ENCODE measurements at places on chromosomes 12 and 14. TPM values are rescaled to one million over a fixed set of nuclear protein-coding genes. Genes with fewer than 3 reads are reported as not detected.
A peak's percentile ranks its signal among the peaks of the same experiment; 100 is the strongest.

DNA sequence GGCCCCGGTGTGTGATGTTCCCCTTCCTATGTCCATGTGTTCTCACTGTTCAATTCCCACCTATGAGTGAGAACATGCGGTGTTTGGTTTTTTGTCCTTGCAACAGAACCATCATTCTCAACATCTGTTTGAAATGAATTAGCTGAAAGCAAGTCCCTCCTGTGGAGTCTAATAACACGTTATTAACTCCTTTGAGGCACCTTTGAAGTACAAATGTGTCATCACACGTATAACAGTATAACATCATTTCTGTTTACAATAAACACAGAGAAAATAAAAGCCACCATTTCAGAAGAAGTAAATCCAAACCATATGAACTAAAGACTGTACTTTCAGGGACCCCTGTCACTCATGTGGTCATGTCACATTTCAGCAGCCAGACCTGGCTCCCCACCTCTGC, 198.5 kb downstream of the STXBP6 start:
- no peak for DNase-seq
- H3K27ac ChIP-seq, result no peak overlapping the region
- H3K4me1 ChIP-seq, result peaks cover 5% of the 10 kb centered on the region
- no peaks in the 10 kb centered on the region for H3K36me3 ChIP-seq
- no peaks in the 10 kb centered on the region for H3K27me3 ChIP-seq

DNA sequence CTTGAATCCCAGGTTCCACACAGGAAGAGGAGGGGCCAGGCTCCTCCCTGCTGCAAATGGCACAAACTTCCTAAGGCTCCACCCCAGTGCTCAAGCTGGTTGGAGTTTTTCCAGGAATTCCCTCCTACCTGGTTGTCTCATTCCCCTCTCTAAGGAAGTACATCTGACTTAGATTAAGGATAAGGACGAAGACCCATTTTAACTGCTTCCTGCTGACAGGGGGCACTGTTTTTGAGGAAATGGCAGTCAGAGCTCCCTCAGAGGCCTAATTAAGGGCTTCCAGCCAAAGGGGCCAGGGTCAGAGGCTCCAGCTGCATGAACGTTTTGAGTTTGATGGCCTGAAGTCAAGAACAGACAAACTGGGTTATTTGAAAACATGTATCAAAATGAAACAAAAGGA, 1084.7 kb downstream of the SLC6A15 start:
- no peak for DNase-seq
- no peak overlapping the region for H3K4me3 ChIP-seq
- peaks cover 10% of the 10 kb centered on the region for H3K4me1 ChIP-seq
- no peaks in the 10 kb centered on the region for H3K27me3 ChIP-seq
- peak overlapping the region; percentile 62 for H3K27ac ChIP-seq

The SOX5 gene
- total RNA-seq, result 86.6 TPM

DNA sequence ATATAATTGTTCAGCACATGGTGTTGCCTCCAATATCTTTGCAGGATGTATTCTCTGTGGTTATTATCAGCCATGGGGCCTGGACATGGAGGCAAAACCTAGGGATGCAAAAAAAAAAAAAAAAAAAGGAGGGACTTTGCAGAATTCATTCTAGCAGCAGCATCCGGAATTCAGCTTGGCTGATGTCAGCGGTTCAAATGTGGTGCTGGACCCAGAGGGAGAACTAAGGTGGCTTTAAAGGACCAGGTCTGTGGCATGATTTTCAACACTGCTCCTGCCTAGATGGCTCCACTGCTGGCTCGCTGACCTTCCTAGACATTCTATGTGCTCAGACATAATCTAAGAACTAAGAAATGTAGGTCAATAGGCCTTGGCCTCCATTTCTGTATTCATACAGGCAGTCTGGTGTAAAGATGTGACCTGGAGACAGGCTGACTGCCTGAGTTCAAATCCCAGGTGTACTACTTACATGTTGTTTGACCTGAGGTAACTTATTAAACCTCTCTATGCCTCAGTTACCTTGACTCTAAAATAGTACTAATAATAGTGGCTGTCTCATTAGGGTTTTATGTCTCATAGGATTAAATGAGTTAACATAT, 108.6 kb downstream of the PPM1A start:
- peaks cover 86% of the 10 kb centered on the region for H3K27me3 ChIP-seq
- no peak for DNase-seq
- H3K4me1 ChIP-seq, result peaks cover 11% of the 10 kb centered on the region
- no peak overlapping the region for H3K27ac ChIP-seq
- no peaks in the 10 kb centered on the region for H3K36me3 ChIP-seq

GRCh38 chr12:125356111-125356510, 290.9 kb downstream of the AACS start:
- H3K4me1 ChIP-seq, result peaks cover 3% of the 10 kb centered on the region
- H3K27me3 ChIP-seq, result no peaks in the 10 kb centered on the region
- no peak overlapping the region for H3K27ac ChIP-seq
- H3K36me3 ChIP-seq, result no peaks in the 10 kb centered on the region
- H3K4me3 ChIP-seq, result no peak overlapping the region

DNA sequence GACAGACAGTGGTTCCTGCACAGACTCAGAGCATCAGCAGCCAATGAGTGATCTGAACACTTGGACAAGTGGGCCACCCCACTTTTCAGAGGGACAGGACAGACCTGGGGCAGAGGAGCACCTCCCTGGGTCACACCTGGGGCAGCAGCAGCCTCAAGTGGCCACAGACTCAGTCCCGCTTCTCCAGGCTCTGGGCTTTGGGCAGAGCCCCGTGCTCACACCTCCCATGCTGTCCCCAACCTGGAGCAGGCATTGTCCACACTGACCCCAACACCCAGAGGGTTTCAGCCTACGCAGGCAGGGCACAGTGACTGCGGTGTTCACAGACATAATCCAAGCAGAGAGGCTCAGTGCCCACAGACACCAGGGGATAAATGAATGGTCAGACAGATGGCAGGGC, 135.5 kb upstream of the SFSWAP start:
- H3K27me3 ChIP-seq, result peaks cover 26% of the 10 kb centered on the region
- no peaks in the 10 kb centered on the region for H3K36me3 ChIP-seq
- H3K4me3 ChIP-seq, result no peak overlapping the region
- no peak overlapping the region for H3K27ac ChIP-seq
- no peak for DNase-seq

DNA sequence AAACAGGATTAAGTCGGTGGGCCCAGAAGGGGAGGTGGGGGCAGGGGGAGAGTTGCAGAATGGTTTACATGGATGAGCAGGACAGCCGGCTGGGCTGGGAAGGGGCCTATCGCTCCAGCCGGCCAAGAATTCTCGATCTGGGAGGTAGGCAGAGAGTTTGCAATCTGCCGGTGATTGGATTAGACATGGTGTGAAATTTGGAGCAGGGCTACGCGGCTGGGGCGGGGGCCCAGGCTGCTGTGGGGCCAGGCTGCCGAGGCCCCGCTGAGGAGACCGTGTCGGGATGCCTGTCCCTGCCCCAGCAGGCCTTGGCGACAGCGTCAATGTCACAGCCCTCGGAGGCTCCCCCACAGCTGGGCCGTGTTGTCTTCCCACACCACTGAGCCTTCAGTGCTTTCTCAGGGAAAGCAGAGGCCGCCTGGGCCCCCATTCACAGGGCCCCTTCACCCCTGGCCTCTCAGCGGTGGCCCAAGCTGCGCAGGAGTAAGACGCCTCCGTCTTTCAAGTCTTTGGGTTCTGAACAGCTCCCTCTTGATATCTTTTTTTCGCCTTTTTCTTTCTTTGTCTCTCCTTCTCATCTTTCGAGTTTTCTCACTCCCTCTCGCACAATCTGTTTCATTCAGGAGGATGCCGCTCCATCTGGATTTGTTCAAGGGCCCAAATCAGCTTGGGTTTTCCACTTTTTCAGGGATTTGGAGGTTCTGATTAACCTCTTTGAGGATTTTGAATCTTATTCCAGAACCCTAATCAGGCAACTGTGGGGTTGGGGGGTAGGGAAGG, 117.5 kb upstream of the PARP11 start:
- H3K4me3 ChIP-seq, result no peak overlapping the region
- peak overlapping the region; percentile 97 for H3K27ac ChIP-seq
- no peak for DNase-seq
- peaks cover 17% of the 10 kb centered on the region for H3K4me1 ChIP-seq
- peaks cover 8% of the 10 kb centered on the region for H3K27me3 ChIP-seq

DNA sequence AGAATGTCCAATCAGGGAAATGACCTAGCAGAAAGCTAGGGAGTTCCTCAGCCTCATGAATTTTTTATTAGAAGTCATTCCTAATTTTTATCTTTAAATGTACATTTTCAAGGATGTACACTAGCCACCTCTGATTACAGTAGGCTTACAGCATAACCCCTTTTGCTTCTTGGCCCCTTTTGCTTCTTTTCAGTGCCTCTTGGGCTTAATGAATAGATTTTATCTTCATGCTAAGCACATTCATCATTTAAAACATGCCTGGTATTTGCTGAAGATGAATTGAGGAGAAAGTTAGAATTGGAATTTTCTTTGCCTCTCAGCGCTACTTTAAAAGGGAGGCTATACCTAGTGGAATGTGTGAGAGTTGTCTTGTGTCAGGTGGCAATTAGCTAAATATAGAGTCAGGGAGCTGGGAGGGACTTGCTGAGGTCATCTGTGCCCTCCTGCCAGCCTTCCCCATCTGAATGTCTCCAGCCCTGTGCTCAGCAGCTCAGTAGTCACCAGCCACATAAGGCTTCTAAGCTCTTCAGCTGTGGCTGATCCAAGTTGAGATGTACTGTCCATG, 132.1 kb downstream of the SAMD4A start:
- no peak overlapping the region for H3K4me3 ChIP-seq
- no peaks in the 10 kb centered on the region for H3K36me3 ChIP-seq
- H3K27me3 ChIP-seq, result no peaks in the 10 kb centered on the region
- no peak for DNase-seq
- H3K4me1 ChIP-seq, result peaks cover 5% of the 10 kb centered on the region
- H3K27ac ChIP-seq, result peak overlapping the region; percentile 30

DNA sequence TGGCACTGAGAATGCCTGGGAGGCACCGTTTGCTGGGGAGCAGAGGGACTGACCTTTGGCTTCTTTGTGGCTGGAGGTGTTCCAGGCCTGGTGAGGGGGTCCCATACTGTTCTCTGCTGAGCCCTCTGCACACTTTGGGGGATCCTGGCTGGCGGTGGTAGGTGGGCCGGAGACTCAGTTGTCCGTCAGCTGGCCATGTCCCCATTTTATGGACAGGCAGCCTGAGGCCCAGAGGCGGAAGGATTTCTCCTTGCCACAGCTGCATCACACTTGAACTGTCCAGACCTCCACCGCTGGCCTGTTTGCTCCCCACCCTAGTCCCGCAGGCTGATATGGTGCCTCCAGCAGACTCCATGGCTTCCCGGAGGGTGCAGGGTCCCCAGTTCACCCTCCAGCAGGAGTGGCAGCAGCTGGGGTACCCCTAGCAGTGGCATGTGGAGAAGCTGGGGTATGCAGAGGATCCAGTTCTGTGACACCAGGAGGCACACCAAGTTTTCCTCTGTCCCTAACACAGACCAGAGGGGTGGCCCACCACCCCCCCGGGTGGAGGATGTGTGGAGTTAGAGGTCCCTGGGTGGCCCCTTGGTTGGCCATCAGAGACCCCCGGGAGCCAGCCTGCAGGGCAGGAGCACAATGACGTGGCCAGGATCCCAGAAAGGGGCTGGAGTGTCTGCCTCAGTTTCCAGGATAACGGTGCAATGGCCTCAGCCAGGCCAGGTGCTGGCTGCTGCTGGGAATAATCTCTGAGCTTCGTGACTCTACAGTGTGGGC, 14.8 kb downstream of the SLC25A29 start:
- no peak for DNase-seq
- H3K4me3 ChIP-seq, result peak overlapping the region; percentile 84
- peak overlapping the region; percentile 78 for H3K27ac ChIP-seq

DNA sequence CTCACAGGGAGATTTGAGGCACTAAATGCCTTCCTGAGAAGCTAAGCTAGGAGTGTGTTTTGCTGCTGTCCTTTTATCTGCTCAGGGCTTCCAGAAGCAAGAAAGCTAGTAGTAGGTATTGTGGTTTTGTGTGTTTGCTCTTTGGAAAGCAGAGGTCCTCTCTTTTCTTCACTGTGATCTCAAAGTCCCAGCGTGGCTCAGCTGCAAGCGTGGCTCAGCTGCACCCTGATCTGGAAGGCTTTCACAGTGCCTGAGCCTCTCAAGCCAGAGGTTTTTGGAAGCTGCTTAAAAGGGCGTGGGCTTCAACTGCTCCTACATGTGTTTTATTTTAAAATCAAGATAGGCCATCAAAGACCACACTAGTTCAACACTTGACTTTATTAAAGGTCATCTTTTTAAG, 337.4 kb upstream of the RGS6 start:
- H3K27ac ChIP-seq, result no peak overlapping the region
- no peak overlapping the region for H3K4me3 ChIP-seq
- no peaks in the 10 kb centered on the region for H3K27me3 ChIP-seq
- H3K36me3 ChIP-seq, result peaks cover 13% of the 10 kb centered on the region
- no peak for DNase-seq
- no peaks in the 10 kb centered on the region for H3K4me1 ChIP-seq

GRCh38 chr12:22881878-22882385, 257.0 kb downstream of the ETNK1 start:
- H3K4me3 ChIP-seq, result no peak overlapping the region
- no peak for DNase-seq
- H3K36me3 ChIP-seq, result no peaks in the 10 kb centered on the region
- no peak overlapping the region for H3K27ac ChIP-seq
- H3K27me3 ChIP-seq, result no peaks in the 10 kb centered on the region
- no peaks in the 10 kb centered on the region for H3K4me1 ChIP-seq

GRCh38 chr12:78128211-78128610, 297.5 kb downstream of the NAV3 start:
- no peaks in the 10 kb centered on the region for H3K36me3 ChIP-seq
- H3K27me3 ChIP-seq, result no peaks in the 10 kb centered on the region
- H3K4me1 ChIP-seq, result no peaks in the 10 kb centered on the region
- no peak overlapping the region for H3K4me3 ChIP-seq

- H3K27me3 ChIP-seq, result no peaks in the 10 kb centered on the region
- peaks cover 5% of the 10 kb centered on the region for H3K36me3 ChIP-seq
- H3K4me1 ChIP-seq, result peaks cover 26% of the 10 kb centered on the region
Observed at GRCh38 chr12:55818886-55819285, 1.0 kb downstream of the ORMDL2 start.

- peaks cover 85% of the 10 kb centered on the region for H3K4me1 ChIP-seq
- no peaks in the 10 kb centered on the region for H3K27me3 ChIP-seq
- no peak for DNase-seq
- no peak overlapping the region for H3K4me3 ChIP-seq
- H3K36me3 ChIP-seq, result no peaks in the 10 kb centered on the region
- H3K27ac ChIP-seq, result no peak overlapping the region
Observed at GRCh38 chr14:68473794-68474193, 319.1 kb downstream of the ZFP36L1 start.

Data from neural crest cell (in vitro differentiated cells).